ENCODE measurements at places on chromosomes 7 and 10. TPM values are rescaled to one million over a fixed set of nuclear protein-coding genes. Genes with fewer than 3 reads are reported as not detected.
A peak's percentile ranks its signal among the peaks of the same experiment; 100 is the strongest.

CARD11 gene
- under 0.01 TPM for total RNA-seq

EXOC6 gene
- total RNA-seq: 1.1 TPM

GRCh38 chr10:129652021-129652420, 185.0 kb downstream of the MGMT start:
- no peak for DNase-seq

DNA sequence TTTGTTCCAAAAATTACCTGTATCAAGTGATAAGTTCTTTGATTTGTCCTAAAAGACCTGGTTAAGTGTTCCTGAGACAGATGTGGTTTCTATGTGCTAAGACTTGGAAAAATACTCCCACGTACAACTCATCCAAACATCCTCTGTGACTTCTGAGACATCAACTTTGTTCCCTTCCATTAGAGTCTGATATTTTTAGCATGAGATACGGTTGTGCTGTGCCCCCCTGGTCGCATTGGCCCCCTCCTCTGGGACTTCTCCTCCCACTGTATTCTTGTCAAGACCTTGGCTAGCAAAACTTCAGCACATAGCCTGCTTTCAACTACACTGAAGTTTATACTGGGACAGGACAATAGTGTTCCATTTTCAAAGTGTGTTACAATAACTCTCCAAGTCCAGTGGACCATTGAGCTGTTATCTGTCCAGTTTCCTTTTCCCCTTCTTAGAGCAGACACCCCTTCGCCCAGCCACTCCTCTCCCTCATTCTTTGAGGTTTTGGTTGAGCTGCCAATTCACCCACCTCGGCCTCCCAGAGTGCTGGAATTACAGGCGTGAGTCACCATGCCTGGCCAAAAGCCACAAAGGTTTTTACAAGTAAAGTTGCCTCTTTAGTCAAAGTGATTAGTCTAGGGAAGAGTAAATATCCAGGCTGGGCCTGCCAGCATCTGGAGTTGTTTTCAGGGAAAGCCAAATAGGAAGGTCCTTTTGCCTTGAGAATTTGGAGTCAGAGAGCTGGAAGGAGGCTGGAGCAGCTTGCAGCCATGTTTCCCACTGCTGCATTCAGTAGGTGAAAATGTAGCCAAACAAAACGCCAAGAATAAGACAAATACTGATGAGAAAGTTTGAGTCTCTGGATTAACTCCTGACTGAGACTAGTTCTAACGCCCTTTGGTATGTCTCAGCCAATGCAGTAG, 17.8 kb upstream of the PDLIM1 start:
- DNase-seq: peak; percentile 99

DNA sequence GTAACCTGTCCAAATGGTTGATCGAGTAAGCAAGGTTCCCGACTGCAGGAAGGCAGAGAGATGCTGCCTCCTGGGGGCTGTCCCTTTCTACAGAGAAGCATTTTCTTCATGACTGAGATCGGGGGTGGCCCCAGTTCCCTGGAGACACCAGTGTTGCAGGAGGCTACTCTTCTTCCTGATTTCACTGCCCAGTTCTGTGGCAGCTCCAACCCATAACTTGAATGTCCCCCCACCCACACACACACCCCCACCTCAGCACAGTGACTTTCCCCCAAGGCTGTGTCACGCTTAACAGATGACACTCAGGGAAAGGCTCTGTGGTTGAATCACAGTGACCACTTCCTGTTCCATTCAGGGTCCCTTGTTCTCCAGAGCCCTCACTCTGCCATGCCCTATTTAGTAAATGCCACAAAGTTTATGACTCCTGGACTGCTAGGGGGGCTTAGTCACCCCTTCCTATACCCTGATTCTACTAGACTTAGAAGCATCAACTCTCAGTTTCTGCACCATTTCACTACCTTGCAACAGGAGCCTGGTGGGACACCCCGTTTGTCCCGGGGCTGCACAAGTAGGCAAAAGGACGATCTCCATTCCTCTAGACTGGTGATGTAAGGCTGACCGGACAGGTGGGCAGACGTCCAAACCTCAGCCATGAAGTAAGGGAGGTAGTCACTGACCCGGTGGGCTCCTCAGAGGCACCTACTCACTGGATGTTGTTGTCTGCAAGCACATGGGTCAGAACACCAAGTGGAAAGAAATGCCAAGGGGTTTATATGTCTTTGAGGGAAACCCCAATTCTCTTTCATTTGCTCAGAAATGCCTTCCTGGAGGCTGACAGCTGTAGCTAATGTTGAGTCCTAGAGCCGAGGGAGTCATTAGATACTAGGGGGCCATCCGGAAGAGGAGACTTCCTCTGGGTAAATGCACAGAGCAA, 31.3 kb upstream of the SMC3 start:
- peak; percentile 60 for DNase-seq

DNA sequence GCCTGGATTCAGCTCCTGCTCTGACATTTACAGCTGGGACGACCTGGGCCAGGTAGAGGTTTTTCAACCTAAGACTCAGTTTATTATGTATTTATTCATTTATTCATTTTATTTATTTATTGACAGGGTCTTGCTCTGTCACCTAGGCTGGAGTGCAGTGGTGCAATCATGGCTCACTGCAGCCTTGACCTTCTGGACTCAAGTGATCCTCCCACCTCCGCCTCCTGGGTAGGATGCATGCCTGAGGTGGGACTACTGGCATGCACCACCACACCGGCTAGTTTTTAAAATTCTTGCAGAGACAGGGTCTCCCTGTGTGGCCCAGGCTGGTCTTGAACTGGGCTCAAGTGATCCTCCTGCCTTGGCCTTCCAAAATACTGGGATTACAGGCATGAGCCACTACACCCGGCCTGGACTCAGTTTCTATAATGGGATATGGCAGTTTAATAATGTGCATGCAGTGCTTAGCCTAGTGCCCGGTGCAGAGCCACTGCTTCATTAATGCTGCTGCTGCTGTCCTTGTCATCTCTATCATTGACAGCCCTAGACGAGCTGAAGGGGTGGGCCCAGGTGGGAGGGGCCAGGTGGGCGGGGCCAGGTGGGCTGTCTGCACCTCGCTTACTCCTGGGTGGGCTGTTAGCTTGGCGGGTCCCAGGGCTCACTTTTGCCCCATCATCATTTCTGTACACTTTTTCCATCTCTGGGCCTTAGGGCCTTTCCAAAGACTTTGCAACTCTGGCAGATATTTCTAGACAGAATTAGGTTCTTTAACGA, 92.6 kb downstream of the LHPP start:
- DNase-seq: no peak

GRCh38 chr10:84395581-84395980, 67.2 kb downstream of the CCSER2 start:
- no peak for DNase-seq

GRCh38 chr7:151599401-151600227, 79.9 kb upstream of the RHEB start:
- peak; percentile 94 for DNase-seq

DNA sequence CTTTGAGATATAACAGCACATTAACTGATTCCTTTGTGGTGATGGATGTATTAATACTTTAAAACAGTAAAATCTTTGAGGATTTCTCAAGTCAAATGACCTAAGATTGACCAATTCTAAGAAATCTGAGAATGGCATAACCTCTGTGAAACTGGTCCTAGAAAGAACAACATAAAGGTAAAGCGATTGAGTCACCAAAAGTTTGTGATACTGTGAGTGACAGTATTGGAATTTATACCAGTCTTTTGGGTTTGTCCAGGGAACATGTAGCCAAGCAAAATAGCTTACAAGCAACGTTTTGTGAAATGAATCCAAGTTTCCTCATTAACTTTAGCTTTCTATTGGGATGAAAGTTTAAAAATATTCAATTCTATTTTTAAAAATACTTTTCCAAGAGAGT, 157.4 kb upstream of the TMEM196 start:
- DNase-seq: peak; percentile 37

DNA sequence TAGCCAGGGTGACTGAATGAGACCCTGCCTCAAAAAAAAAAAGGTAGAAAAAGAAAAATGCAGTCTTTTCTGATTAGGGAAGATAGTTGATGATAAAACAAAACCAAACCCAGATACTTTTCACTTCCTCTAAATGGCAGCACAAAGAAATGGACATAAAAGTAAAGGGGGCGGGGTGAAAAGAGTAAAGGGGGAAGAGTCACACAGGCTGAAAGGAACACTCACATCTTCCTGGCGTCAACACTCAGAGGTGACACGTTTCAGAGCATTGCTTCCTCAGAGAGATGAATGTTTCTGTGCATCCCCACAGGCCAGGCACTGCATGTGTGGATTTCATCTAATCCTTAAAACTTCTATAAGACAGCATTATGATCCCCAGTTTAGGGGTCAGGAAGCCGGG, 81.2 kb downstream of the HIPK2 start:
- no peak for DNase-seq

GRCh38 chr10:88440541-88440940, 142.6 kb downstream of the RNLS start:
- DNase-seq: no peak

- no peak for DNase-seq
Measured at GRCh38 chr7:7920481-7920880, 48.1 kb upstream of the GLCCI1 start.

GRCh38 chr10:30118590-30118989, 59.2 kb upstream of the JCAD start:
- no peak for DNase-seq

GRCh38 chr10:96613576-96613975, 26.8 kb upstream of the TM9SF3 start:
- no peak for DNase-seq

DNA sequence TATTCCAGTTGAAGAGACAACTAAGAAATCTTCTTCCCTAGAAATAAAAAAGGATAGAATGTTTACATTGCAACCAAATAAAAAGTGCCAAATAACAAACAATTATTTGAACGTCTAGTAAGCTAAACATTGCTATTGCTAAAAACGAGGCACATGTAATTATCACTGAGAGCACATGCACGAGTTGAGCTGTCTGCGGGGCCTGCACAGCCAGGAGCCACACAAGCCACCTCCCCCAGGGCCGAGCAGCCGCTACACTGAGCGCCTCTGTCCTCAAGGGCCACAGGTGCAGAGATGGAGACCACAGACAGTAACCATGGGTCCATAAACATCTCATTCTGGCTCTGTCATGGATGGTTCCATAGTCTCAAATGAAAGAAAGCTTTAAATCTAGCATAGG, 17.2 kb downstream of the NCAPG2 start:
- no peak for DNase-seq

GRCh38 chr10:129814681-129815646, 149.1 kb downstream of the EBF3 start:
- DNase-seq: no peak

- no peak for DNase-seq
Measured at GRCh38 chr7:152541892-152542291, 106.1 kb upstream of the KMT2C start.

DNA sequence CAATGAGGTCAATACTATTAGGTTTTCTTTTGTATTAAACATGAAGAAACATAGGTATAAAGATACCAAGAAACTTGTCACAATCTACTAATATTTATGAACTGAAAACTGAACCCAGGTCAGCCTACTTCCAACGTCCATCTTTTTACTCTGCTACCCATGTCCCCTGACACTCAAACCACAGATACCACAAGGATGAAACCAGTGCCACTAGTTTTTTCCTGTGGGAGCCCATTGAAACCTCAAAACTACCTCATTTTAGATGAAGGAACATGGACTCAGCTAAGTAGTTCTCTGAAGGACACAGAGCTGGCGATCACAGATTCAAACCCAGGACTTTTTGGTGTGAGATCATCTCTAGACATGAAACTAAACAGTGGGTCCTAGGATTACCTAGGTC, 6.8 kb downstream of the TET1 start:
- DNase-seq: no peak

DNA sequence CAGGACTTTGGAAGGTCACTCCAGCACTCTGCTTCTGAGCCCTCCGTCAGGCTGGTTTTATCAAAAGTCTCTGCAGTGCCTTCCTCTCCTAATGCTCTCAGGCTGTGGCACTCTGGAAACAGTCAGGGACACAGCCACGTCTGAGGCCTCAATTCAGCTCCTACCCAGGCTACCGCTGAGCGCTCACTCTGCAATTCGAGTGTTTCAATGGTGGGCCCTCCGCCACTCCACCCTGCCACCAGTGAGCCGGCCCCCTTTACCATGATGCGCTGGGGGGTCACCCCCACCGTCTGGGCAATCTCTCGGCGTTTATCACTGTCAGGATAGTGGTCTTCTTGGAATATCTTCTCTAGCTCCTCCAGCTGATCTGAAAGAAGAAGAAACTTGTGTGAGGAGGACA, 3.5 kb downstream of the NOBOX start:
- no peak for DNase-seq
